ENCODE measurements at places on chromosomes 1 and 21.
A peak's percentile ranks its signal among the peaks of the same experiment; 100 is the strongest.

GRCh38 chr1:217425422-217425821 is 205.5 kb downstream of the GPATCH2 start:
- no peak for DNase-seq

DNA sequence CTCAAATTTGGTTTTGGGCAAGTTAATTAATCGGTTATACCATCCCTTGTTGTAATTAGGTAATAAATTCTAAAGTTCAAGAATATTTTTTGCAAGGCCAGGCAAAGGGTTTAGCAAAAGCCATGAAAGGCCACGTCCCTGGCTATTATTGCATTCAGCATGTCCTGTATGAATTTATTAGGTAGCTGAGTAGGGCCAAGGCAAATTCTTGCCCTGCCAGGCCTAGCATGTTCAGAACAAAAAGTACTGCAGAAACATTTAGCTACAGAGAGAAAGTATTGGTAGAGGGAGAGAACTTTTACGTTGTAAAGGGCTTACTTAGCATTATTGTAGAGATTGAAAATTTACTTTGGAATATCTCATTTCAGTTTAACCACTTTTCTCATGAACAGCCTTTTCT is 94.4 kb downstream of the PATJ start:
- peak; percentile 13 for DNase-seq

GRCh38 chr1:224622831-224623230 is 6.7 kb downstream of the CNIH3 start:
- no peak for DNase-seq

GRCh38 chr1:194387531-194387930 is 1201.1 kb upstream of the B3GALT2 start:
- DNase-seq, result no peak

GRCh38 chr1:4053160-4053748 is 153.2 kb upstream of the C1orf174 start:
- DNase-seq, result no peak
